ENCODE measurements at places on chromosomes 13 and 19.

- no peak for DNase-seq
Observed at GRCh38 chr13:27128825-27129627, 42.6 kb downstream of the USP12 start.

DNA sequence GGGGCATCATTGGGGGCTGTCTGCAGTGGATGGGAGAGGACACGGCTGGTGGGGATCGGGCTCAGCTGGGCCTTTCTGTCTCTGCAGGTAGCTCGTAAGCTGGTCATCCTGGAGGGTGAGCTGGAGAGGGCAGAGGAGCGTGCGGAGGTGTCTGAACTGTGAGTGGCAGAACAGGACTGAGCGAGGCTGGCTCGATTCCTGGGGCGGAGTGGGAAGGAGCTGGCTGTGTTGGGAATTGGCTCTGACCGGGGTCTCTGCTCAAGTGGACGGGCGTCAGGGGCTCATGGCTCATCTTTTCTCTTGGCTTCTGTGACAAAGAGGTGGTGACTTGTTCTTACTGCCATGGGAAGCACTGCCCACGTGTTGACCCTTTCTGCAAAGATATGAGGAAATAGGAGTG is 11.6 kb downstream of the TPM4 start:
- no peak for DNase-seq

DNA sequence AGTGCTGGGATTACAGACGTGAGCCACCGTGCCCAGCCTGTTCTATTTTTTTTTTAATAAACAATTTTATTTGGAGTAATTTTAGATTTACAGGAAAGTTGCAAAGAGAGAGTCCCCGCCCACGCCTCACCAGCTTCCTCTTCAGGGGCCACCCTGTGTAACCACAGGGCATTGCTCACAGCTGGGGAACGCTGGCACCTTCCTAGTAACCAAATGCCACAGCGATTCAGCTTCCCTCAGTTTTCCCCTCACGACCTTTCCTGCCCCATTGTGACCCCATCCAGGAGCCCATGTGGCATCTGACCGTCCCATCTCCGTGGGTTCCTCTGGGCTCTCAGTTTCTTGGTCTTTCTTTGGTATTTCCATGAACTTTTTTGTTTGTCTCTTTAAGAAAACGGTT is 83.9 kb downstream of the GNG7 start:
- no peak for DNase-seq

DNA sequence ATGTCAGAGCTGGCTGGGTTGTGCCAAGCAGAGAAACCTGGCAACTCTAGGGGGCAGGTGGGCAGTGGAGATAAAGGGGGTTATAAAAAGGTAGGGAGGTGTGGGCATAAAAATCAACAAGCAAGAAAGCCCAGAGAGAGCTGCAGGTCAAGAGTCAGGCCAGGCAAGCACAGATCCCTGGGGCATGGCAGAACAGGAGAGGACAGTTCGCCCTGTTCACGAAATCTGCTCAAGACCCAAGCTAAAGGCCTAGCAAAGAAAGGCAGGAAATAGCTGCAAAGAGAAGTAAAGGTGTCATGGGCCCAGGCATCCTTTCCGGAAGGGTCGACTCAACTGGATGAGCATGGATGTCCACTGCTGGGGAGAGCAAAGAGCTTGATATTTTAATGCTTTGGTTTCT is 3.4 kb downstream of the MBNL2 start:
- no peak for DNase-seq

DNA sequence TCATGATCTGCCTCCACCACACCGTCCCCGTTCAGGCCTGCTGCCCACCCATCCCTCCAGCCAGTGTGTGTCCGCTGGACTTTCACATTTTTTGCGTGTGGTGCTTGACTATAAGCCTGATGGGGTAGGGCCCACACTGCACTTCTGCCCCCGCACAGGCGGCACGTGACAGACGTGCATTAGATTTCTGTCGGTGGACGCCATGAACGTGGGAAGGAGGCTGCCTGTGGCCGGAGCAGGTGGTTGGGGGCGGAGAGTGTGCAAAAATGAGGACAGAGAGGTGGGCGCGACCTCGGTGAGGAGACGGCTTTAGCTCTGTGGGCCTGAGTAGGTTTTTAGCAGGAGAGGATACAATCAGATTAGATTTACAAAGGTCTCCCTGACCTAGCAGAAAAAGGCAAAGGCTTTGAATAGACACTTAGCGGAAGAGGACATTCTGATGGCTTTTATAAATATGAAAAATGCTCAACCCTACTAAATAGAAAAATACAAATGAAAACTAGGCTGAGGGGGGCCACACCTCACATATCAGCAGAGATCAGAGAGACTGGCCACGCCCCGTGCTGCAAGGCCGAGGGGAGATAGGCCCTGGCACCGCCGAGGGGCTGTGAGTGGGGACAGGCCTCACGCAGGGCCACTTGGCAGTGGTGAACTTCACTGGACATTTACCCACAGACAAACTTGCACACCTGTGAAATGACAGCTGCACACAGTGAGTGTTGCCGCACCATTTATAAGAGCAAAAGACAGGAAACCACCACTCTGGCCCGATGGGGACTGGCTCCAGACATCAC is 25.4 kb downstream of the PAK4 start:
- DNase-seq: no peak

DNA sequence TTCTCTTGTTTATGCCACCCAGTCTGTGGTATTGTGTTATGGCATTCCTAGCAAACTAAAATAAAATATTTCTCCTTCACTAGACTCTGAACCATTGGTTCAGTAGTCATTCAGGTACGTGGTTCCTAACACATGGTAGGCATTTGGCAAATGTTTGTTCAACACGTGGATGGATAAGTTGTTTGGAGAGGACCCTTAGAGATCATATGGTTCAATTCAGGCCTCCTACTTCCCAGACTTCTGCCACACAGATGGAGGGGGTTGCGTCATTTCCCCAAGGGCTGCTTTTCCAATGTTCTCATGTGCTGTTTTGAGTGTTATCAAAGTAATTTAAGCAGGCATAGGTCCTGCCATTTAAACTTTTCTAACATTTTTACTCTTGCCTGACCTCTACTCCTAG is 6.7 kb downstream of the CXCL17 start:
- no peak for DNase-seq

DNA sequence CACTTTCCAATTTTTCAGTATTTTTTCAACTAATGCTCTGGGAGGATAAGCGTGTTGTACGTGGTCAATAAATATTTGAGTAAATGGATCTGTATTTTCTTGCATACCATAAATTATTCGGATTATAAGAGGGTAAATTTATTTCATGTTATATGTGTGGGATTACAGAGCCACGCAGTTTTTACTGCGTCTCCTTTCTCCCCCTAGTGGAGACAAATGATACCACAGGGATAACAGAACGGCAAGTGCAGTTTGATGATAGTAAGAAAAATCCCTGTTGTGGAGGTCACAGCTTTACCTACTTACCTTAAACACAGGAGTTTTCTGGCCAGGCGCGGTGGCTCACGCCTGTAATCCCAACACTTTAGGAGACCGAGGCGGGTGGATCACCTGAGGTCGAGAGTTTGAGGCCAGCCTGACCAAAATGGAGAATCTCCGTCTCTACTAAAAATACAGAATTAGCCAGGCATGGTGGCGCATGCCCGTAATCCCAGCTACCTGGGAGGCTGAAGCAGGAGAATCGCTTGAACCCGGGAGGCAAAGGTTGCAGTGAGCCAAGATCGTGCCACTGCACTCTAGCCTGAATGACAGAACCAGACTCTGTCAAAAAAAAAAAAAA is 16.8 kb downstream of the MBD3L2B start:
- DNase-seq: no peak

DNA sequence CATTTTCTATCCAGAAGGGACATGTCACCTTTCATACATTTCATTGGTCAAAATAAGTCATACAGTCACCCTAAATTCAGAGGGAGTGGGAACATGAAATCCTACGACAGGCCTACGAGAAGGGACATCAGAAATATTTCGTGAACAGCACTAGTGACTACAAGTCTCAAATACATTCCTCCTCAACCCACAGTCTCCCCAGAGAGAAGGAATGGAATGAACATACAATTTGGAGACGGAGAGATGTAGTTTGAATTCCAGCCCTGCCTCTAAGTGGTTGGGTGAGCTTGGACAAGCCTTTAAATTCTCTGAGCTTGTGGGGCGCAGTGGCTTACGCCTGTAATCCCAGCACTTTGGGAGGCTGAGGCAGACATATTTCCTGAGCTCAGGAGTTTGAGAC is 9.9 kb downstream of the SERTM1 start:
- DNase-seq: no peak

GRCh38 chr13:85379433-85379832 is 419.8 kb downstream of the SLITRK6 start:
- no peak for DNase-seq

DNA sequence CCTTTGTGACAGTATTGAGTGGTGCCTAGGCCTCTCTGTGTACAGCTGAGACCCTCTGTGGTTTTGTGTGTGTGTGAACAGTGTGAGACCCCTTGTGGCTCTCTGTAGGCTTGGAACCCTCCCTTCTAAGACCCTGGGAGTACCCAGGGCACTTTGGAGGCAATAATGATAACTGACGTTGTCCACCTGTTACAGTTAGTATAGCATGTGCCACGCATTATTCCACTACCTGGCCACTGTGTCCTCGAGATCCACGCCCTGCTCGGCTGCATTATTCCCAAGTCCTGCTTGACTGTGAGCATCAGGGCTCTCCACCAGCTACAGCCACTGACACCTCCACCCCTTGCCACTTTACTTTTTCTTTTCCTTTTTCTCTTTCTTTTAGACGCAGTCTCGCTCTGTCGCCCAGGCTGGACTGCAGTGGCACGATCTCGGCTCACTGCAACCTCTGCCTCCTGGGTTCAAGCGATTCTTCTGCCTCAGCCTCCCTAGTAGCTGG is 2.0 kb downstream of the GRAMD1A start:
- no peak for DNase-seq

Measured in NCI-H526 (cell line).